ENCODE measurements at places on chromosomes 7 and 10.

DNA sequence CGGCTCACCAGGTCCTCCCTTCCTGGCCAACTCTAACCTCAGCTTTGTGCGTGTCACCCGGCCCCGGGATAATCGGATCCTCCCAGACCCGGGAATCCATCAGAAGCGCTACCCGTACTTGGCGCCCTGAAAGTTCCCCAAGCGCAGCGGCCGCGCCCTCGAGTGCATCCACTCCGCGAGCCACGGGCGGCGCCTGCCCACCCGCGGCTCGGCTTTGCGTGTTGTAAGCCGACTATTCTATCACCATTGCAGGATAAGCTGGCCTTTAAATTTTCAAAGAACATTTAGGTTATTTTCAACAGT is 35.7 kb upstream of the EBLN1 start:
- peak; percentile 11 for DNase-seq

- no peak for DNase-seq
Observed at GRCh38 chr10:121904888-121905287, 22.9 kb downstream of the ATE1 start.

GRCh38 chr10:29430101-29430500 is 141.2 kb downstream of the LYZL1 start:
- DNase-seq = no peak

DNA sequence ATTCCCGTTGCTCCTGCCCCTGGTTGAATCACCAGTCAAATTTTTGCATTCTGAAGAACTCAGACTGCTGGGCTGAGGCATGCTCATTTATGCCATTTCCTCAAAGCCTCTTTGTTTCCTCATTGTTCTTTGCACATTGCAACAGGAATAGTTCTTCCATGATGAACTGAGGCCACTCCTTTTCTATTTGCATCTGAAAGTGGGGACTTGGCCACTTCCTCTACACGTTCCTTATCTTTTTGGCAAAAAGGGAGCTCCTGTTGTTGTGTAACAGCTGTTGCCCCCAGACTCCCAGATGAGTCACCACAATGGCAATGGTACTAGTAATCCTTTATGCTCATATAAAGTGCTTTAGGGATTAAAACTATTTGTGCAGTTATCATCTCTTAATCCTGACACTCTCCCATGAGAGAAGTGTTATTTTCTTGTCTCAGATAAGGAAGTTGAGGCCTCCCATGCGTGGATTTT is 20.1 kb upstream of the ITPRID1 start:
- DNase-seq = no peak

DNA sequence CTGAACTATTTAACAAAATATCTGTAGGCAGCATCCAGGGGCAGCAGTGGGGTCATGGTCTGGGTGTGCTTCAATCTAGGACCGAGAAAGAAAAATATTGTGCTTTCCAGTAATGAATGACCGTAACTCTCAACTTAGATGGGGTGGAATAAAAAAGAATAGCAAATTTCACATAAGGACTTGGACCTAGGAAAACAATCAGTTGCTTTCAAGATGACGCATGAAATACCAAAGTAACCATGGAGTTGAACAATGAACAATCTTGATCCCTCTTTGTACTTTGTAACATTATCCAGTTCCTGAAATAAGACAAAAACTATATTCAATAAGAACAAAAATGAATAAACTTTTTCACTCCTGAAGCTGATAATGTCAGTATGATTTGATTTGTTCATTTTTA is 167.1 kb downstream of the C7orf25 start:
- DNase-seq = no peak

- DNase-seq = no peak
Observed at GRCh38 chr10:89357975-89358374, 19.9 kb upstream of the IFIT1B start.

DNA sequence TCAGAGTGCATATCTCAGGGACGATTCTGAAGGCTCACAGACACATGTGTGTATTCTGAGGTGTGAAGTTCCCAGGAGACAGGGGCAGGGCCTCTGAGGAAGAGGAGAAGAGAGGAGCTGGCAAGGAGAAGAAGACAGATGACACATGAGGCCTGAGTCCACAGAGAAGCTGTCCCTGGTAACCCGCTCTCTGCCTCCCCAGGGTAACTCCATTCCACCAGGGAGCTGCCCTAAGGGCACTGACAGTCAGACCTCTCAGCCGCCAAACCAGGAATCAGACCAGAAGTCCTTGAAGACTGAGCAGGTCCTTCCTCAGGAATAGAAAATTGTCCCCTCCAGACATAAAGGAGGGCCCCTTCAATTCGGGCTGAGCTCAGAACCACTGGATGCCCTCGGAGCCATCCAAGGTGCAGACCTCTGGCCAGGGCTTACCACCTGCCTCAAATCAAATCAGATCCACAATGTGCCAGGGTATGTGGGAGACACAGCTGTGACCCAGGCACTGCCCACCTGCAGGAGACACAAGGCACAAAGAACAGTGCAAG is 57.4 kb downstream of the TLL2 start:
- DNase-seq = no peak

- no peak for DNase-seq
Observed at GRCh38 chr10:131730771-131731497, 169.9 kb upstream of the PPP2R2D start.

DNA sequence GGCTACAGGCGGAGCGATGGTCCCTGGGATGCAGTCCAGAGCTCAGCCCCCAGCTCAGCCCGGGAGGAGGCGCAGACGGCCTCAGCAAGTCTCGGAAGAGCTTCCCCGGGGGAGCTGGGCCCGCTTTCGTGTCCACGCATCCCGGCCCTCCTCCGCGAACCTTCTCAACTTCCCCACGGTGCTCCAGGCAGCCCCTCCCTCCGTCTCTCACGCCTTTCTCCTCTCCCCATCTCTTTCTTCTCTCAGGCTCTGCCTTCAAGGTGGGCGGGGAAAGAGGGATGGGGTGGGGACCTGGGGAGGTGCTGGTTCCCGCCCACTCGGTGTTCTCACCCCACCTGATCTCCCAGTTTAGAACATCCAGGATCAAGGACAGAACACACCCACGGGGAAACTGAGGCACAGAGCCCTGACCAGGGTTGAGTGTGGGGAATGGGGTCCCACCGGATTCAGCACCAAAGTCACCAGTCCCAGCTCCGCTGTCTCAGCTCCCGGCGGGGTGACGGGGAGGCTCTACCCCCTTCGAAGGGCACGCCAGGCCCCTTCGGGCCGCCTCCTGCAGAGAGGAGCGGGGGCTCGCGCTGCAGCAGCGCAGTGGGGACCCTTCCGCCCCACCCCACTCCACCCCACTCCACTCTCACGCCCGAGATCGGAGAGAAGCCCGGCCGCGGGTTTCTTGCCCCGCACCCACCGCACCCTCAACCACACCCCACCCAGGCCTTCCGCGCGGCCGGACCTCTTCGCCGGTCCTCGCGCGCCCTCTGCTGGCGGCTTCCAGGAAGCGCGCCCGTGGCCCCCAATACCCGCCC is 18.2 kb downstream of the POLL start:
- DNase-seq = peak; percentile 58

DNA sequence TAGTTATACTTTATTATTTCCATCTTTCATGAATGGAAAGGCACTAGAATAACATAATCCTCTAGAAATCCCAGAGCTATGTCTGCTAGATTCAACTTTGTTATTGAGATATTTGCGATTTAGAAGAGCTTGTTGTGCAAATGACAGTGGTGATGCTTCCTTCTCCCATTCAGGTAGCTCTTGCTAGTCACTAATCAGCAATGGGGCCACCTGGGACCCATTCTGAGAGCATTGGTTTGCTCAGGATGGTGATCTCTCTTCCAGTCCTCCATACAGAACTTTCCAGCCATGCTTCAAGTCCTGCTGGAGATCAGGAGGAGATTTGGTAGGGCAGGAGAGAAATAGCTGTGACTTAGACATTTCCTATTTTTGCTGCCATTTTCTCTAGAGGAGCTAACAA is 65.8 kb upstream of the WNT16 start:
- no peak for DNase-seq

GRCh38 chr10:93006435-93007039 is 54.1 kb upstream of the CYP26C1 start:
- no peak for DNase-seq

- DNase-seq = no peak
Observed at GRCh38 chr7:29105752-29106668, 40.3 kb downstream of the CPVL start.

GRCh38 chr10:102452672-102453340 is 1.5 kb upstream of the C10orf95 start:
- peak; percentile 11 for DNase-seq

- no peak for DNase-seq
Observed at GRCh38 chr7:90661290-90662151, 65.4 kb downstream of the CDK14 start.

DNA sequence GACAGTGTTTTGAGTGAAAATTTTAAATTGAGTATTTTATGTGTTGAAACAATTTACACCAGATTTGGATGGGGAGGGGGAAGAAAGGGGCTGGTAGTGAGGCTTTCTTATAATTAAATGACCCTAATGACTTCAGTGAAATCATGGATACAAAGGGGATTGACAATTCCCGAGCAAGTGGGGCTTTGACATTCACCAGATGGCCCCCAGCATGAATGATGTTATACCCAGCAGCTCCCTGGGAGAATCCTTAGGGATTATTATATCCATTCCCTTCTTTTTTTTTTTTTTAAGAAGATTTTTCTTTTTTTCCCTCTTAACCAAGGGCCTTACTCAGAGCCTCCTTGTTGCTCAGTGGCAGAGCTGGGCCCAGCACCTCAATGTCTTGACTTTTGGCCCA is 17.9 kb downstream of the PLPP4 start:
- no peak for DNase-seq

DNA sequence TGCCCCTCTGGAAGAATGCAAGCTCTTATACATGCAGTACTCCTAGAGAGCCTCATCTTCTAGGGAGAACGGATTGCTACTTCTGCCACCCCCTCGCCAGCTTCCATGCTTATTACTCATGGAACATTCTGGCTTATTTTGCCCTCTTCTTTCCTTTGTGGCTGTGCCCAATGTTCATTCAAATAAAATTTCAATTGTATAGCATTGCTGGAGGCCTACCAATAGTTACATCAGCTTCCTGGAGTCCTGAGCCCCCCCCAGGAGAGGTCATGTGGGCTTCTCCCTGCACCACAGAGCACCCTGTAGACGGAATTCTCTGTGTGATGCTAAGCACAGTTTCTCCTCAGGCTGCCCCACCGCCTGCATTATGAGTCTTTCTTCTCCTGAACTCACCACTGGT is 1094.0 kb downstream of the KCNMA1 start:
- no peak for DNase-seq

DNA sequence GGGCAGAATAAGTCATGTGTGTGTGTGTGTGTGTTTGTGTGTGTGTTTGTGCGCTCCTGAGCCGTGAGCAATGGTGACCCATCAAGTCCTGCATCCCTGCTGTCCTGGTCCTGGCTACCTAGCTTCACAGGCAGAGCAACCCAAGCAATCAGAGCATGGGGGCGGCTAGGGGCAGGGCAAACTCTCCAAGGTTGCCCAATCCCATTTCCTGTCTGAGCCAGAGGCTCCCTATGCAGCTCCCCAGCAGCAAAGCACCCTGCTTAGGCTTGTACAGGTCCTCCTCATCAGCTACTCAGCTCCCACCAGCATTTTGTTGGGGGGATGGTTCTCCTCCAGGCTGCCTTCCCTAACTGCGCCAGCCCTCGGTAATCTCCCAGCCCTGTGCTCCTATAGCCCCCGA is 31.1 kb upstream of the CRHR2 start:
- no peak for DNase-seq

DNA sequence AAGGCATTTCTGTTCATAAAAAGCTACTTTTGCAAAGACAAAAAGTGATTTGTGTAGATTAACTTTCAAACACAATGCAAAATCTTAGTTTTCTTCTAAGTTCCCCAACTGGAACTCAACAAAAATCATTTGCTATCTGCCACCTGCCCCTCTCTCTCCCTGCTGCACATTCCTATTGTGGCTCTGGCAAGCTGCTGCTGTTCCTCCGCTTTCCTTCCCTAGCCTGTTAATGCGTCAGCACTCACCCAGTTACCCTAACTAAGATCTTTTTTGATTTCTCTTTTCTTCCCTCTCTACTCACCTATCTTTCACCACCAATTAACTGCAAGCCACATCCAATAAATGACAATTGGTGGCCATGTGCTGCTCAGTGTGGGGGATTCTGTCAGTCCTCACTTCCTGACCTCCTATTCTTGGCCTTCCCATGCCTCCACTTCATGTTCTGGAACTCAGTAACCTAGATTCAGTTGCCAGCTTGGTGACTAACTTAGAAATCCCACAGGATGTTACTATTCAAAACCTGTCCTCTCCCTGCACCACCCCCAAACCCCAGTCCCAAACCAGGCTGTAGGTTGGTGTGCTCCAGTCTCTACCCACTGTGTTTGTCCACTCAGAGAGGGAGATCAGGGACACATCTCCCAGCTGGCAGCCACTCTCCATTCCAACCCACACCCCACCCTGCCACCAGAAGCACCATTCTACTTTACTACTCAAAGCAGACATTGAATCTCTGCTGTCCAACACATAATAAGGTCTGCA is 140.2 kb upstream of the CTTNBP2 start:
- no peak for DNase-seq

DNA sequence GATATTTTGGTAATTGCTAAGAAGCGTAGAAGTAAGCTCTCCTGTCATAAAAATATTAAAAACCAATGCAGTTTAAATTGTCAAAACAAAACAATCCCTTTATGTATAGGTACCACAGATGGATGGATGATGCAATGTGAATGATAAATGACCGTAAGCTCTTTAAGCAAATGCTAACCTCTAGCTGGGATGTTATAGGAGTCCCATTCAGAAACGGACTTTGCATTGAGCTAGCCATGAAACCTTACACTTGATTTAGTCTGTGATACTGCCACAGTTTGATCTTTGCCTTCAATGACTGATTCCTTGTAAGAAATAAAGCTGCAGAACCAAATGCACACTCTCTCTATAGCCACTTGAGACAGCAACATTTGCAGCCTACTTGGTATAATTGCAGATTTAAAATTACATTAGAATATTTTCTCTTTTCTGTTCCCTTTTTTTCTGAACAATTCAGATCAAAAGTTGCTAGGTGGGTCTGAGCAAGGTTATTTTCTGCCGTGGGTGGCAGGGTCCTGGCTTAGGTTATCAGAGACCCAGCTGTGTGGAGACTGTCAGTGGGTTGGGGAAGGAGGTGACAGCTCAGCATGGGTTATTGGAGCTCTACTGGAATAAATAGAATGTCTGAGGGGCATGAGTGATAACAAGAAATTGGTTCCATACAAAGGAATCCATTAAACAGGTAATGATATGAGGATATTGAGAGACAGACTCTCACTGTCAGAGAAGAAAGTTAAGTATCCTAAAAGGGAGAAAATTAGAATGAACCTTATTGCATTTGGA is 258.8 kb upstream of the CDC14C start:
- DNase-seq = no peak

DNA sequence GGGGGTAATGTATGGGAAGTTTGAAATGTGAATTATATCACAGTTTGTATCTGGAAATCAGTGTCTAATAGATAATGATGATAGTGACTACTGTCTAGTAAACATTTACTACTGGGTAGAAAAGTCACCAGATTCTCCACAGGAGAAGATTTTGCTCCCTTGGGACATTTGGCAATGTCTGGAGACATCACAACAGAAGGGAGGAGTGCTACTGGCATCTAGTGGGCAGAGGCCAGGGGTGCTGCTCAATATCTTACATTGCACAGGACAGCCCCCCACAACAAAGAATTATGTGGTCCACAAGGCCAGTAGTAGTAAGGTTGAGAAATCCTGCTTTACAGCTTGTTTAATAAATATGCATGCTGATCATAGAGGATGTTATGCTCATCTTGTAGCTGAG is 92.3 kb upstream of the PRPS1L1 start:
- no peak for DNase-seq

GRCh38 chr7:36651404-36651803 is 72.9 kb downstream of the AOAH start:
- no peak for DNase-seq

GRCh38 chr10:71697938-71698709 is 21.5 kb downstream of the C10orf105 start:
- DNase-seq = peak; percentile 12

Data from stimulated activated CD8-positive, alpha-beta memory T cell treated with anti-CD3 and anti-CD28 coated beads, Interleukin-7, amount 100 ng/mL, for 1 hour (primary cell).